A549 treated with AZD2906 at 1 μM for 4 hours (cell line): ENCODE measurements at places on chromosomes 1 and 21. TPM values are rescaled to one million over a fixed set of nuclear protein-coding genes. Genes with fewer than 3 reads are reported as not detected.

The NDUFS2 gene
- total RNA-seq = 78.6 to 115 TPM (median 82.0 TPM) in 5 replicates

The FOXO6 gene
- 0.42 to 1.0 TPM (median 0.96 TPM) in 5 replicates for total RNA-seq

The WNT2B gene
- 0.19 to 0.42 TPM (median 0.20 TPM) in 5 replicates for total RNA-seq

The TMEM269 gene
- total RNA-seq = 0.05 to 0.22 TPM (median 0.10 TPM) in 5 replicates

The COL9A2 gene
- total RNA-seq = 0.07 to 0.33 TPM (median 0.23 TPM) in 5 replicates

The KCNH1 gene
- 1.8 to 2.9 TPM (median 2.1 TPM) in 5 replicates for total RNA-seq

The FCGR3B gene
- total RNA-seq = not detected in 5 replicates

The DISP3 gene
- total RNA-seq = 0.43 to 0.84 TPM (median 0.58 TPM) in 5 replicates

The MLLT11 gene
- 12.0 to 14.2 TPM (median 13.9 TPM) in 5 replicates for total RNA-seq

The CD1E gene
- total RNA-seq = not detected in 5 replicates

The UBE4B gene
- 12.1 to 13.6 TPM (median 12.7 TPM) in 5 replicates for total RNA-seq

The SPATA17 gene
- 2.1 to 2.6 TPM (median 2.1 TPM) in 5 replicates for total RNA-seq

The RBP7 gene
- total RNA-seq = 4.8 to 6.0 TPM (median 5.2 TPM) in 5 replicates

The ERG gene
- total RNA-seq = 0.05 to 0.06 TPM (median 0.05 TPM) in 3 of 5 replicates, not detected in the others

The NR0B2 gene
- 0.05 to 0.10 TPM (median 0.10 TPM) in 3 of 5 replicates, not detected in the others for total RNA-seq

The NUF2 gene
- total RNA-seq = 23.0 to 30.7 TPM (median 25.2 TPM) in 5 replicates

The PAQR6 gene
- 1.9 to 4.6 TPM (median 4.2 TPM) in 5 replicates for total RNA-seq

The CHIA gene
- not detected in 5 replicates for total RNA-seq

The DMRTA2 gene
- 0.09 to 0.13 TPM (median 0.10 TPM) in 5 replicates for total RNA-seq

The PALMD gene
- 0.21 to 0.30 TPM (median 0.25 TPM) in 5 replicates for total RNA-seq

The FAM163A gene
- total RNA-seq = 0.02 TPM in 2 of 5 replicates, not detected in the others

The LCE2A gene
- total RNA-seq = not detected in 5 replicates

The PROK1 gene
- not detected in 5 replicates for total RNA-seq

The TMEM51 gene
- 25.2 to 29.1 TPM (median 27.8 TPM) in 5 replicates for total RNA-seq

The EPHB2 gene
- 29.5 to 35.6 TPM (median 34.4 TPM) in 5 replicates for total RNA-seq

The KRTAP19-1 gene
- total RNA-seq = not detected in 5 replicates

The RASAL2 gene
- total RNA-seq = 15.7 to 19.5 TPM (median 17.4 TPM) in 5 replicates

The SLC5A9 gene
- total RNA-seq = 0.05 TPM in 1 of 5 replicates, not detected in the others

The NBPF6 gene
- 0.02 TPM in 1 of 5 replicates, not detected in the others for total RNA-seq

The CCDC27 gene
- not detected in 5 replicates for total RNA-seq

The PCBP3 gene
- total RNA-seq = 0.88 to 1.2 TPM (median 0.93 TPM) in 5 replicates

The OLFML3 gene
- 3.7 to 4.7 TPM (median 3.9 TPM) in 5 replicates for total RNA-seq

The NEGR1 gene
- total RNA-seq = not detected in 5 replicates

The LMX1A gene
- total RNA-seq = not detected in 5 replicates

The S100B gene
- total RNA-seq = not detected in 5 replicates

The S100A1 gene
- total RNA-seq = 0.22 to 1.2 TPM (median 0.87 TPM) in 5 replicates
